ENCODE measurements at places on chromosomes 16 and 17. TPM values are rescaled to one million over a fixed set of nuclear protein-coding genes. Genes with fewer than 3 reads are reported as not detected.
A peak's percentile ranks its signal among the peaks of the same experiment; 100 is the strongest.

FBXW10B gene
- total RNA-seq: 0.56 TPM

GRCh38 chr16:89103156-89103555 is 9.5 kb downstream of the ACSF3 start:
- no peak for DNase-seq

ASGR2 gene
- total RNA-seq: 0.68 TPM

GRCh38 chr17:29574732-29575510 is 6.4 kb downstream of the TP53I13 start:
- DNase-seq: no peak

GRCh38 chr16:66714654-66715307 is 18.2 kb upstream of the CMTM4 start:
- no peak for DNase-seq

- no peak for DNase-seq
These were observed 21.2 kb downstream of the C1QTNF1 start for GRCh38 chr17:79045001-79045729.

- DNase-seq: no peak
These were observed 41.8 kb upstream of the PABPN1L start for GRCh38 chr16:88908307-88908706.

PLXDC1 gene
- total RNA-seq: 18.0 TPM

- no peak for DNase-seq
These were observed 52.2 kb downstream of the TUBD1 start for GRCh38 chr17:59840329-59841090.

DNA sequence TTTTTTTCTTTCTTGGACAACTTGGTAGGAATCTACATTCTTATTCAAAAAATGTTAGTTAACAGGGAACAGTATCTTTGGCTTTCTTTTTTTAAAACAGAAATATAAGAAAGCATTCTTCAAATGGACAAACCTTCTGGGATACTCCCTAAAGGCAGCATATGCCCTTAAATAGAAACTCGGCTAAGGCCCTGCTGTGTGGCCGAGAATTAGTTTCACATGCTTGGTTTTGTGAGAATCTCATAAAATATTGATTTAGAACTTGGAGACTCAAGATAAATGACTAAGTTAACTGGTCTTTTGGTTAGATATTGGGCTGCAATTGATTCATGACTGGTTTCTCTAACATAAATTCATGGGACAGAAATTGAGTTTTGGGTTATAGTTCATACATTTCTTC is 359.9 kb upstream of the XYLT1 start:
- no peak for DNase-seq

- no peak for DNase-seq
These were observed 110.4 kb downstream of the CMIP start for GRCh38 chr16:81554979-81555378.

DNA sequence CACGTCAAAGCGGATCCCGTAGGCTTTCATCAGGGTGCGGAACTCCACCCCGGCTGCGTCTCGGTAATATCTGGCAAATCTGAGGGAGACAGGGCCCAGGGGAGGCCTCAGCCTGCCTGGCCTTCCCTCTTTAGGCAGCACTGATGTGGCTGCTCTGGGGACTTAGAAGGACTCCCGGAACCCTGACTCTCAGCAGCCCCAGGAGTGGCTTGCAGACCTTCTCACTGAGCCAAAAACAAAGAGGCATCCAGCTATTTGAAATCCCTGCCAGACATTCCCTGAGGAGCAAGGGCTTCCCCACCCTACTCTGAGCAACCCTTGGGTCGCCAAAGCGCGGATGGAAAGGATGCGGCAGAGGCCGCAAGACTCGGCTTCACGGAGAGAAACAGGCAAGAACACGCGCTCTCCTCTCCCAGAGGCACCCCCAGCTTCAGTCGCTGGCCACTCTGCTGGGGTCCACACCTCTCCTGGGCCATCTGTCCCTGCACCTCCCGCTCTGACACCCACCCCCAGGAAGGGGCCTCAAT is 7.9 kb downstream of the P2RX5 start:
- no peak for DNase-seq

- DNase-seq: no peak
These were observed 822 bp upstream of the ADAM11 start for GRCh38 chr17:44757918-44758413.

DNA sequence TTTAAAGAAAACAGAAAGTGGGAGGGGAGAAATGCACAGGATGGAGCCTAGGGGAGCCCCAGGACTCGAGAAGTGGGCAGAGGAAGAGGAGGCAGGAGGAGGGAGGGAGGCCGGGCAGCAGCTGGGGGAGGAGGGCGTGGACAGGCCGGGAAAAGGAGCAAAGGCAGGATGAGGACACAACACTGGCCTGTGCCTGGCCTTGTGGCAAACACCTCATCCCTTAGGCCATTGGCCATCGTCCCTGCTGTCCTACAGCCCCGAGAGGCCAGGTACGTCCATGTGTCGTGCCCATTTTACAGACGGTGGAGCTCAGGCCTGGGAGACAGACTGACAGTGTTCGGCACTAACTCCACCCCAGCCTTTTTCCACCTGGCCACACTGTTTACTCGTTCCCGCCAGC is 15.9 kb downstream of the JPH3 start:
- DNase-seq: no peak

NXN gene
- total RNA-seq: 20.8 TPM

DNA sequence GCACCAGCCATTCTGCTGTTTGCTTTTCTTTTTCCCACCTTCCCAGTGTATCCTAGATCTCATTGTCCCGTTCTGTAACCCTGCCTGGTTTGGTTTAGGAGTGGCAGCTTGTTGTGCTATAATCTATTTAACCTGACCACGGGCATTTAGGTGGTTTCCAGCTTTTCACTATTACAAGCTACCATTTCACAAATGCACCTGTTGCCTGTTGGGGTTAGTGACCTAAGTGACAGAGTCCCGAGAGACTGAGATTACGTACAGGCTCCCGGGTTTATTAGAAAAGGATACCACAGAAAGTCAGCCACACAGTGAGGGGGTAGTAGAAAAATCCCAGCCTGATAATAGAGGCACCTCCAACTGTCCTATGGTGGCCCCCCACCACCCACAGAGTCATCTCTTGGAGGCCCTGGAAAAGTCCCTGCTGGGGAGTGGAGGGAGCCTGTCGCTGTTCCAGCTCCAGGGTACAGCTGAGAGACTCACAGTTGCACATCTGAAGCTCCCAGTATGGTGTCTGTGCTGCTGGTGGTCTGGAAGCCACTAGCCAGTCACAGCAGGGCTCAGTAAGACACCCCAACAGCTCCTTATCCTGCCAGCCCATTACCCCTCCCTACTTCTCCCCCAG is 21.2 kb downstream of the CLEC16A start:
- no peak for DNase-seq

GRCh38 chr17:51238255-51238887 is 21.5 kb downstream of the MBTD1 start:
- DNase-seq: no peak

DNA sequence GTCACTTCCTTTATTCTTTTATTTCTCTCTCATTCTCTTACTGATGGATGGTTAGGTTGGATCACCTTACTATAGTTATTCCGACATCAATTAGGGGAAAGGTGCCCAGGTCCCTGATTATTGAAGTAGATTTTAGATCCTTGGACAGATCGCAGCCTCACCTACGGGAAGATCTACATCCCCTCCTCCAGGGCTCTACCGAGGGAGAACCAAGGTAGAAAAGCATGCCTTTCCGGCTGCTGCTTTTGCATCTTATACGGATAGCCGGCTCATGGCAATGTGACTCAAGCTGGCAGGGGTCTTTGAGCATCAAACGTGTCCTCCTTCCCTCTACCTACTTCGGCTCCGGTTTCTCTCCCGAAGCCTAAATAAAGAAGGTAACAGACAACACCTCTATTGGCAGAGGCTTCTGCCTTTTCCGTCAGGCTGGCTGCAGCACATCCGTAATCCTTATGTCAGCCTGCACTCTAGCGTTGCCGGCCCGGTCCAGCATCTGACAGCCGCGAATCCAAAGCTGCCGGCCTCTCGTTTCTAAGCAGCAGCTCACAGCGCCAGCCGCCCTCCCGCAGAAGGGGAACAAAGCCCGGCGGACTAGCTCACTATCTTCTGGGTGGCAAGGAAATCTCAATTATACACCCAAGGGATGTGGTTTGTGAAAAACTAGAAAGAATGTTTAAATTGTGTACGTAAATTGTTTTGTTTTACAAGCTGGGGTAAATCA is 46.9 kb downstream of the IRX6 start:
- peak; percentile 71 for DNase-seq

DNA sequence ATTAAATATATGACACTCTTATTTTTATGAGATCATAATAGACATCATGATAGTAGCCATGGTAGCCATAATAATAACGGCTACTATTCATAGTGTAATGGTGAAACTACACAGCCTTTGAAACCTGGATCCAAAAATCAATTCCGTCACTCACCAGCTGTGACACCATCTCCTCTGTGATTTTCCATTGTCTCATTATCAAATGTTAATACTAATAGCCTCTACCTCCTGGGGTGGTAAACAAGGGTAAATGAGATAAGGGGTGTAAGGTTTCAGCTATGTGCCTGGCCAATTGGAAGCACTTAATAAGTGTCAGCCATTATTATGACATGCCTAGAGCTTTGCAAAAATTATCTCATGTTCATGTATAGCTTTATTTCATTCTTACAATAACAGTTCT is 88.6 kb downstream of the CACNG3 start:
- DNase-seq: no peak

- DNase-seq: no peak
These were observed 22.0 kb downstream of the FLYWCH1 start for GRCh38 chr16:2933701-2934100.

DNA sequence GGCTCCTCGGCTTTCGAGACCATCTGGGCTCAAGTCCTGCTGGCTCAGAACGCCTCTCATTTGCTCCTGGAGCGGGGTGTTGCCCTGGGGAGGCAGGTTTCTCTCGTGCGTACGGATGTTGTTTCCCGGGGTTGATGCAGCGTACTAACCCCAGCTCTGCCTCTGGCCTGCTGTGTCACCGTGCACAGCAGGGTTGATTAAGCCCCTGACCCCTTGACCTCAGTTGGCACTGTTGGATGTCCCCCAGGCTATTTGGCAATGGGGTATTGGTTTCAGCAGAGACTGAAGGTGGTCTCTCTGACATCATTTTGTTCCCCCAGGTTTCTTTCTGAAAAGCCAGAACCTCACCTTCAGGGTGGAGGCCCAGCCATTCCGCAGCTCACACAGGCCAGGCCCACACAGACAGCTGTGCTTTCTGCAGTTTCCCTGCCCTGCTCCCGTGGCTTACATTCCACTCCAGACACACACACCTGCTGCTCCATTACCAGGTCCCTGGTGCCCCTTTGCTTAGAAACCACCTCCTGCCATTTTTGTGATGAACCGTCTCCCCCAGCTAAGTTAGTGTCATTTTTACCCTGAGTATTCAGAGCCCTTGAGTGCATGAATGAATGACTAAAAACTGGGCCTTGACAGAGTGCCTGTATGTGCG is 233.5 kb downstream of the CCDC182 start:
- no peak for DNase-seq

DNA sequence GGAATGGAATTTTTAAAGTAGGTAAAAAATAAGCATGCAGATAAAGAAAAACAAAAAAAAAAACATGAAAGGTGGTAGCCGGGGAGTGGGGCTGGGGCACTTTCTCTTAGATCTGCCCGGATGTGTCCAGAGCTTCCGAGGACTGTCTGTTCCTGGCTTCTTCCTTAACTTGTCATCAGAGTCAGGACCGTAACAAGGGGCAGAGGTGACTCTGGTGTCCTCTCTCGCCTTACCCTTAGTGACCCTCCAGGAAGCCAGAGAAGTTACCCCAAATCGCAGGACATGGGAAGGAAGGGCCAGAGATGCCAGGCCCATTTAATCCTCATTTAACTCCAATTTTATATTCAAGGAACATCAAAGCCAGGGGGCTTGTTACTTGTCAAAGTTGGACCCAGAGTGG is 115.5 kb downstream of the ABCC6 start:
- no peak for DNase-seq

GRCh38 chr16:30087181-30087898 is 4.4 kb downstream of the TBX6 start:
- DNase-seq: no peak

OTOA gene
- not detected for total RNA-seq

- DNase-seq: no peak
These were observed 94.0 kb downstream of the SOCS1 start for GRCh38 chr16:11161974-11162373.
